ENCODE measurements at places on chromosomes 7 and 10. TPM values are rescaled to one million over a fixed set of nuclear protein-coding genes. Genes with fewer than 3 reads are reported as not detected.

The SNX10 gene
- 5.6 TPM for total RNA-seq

The GPR15LG gene
- not detected for total RNA-seq

The PTPRE gene
- total RNA-seq, result 46.0 TPM

The LEP gene
- total RNA-seq, result 0.45 TPM

The IDI2 gene
- total RNA-seq, result not detected

The PTPRZ1 gene
- 2.7 TPM for total RNA-seq

The CLCN1 gene
- total RNA-seq, result not detected

The DNAJB9 gene
- total RNA-seq, result 28.4 TPM

The CNTNAP2 gene
- not detected for total RNA-seq

The TMEM270 gene
- total RNA-seq, result not detected

The COL1A2 gene
- total RNA-seq, result 1,770 TPM

The CALN1 gene
- 0.33 TPM for total RNA-seq

The MPP7 gene
- total RNA-seq, result 95.3 TPM

The HTRA1 gene
- total RNA-seq, result 261 TPM

The SLC39A12 gene
- 0.32 TPM for total RNA-seq

Data from aorta (tissue), 5 donors.